ENCODE measurements at places on chromosomes 6 and 20.

DNA sequence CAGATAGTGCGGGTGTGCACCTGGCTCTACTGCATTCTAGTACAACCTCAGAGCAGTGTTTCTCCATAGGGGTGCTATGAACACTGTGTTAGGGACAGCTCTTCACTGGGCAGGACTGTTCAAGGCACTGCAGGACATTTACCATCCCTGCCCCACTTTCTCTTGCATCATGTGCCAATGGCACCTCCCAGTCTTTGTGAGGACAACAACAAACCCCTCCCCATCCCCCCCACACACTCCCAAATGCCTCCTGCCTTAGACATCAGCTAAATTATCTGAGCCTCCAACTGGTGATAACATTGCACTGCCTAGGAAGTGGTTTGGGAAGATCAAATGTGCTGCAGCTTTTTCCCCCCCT lies 98.9 kb downstream of the FYN start:
- no peak for DNase-seq

DNA sequence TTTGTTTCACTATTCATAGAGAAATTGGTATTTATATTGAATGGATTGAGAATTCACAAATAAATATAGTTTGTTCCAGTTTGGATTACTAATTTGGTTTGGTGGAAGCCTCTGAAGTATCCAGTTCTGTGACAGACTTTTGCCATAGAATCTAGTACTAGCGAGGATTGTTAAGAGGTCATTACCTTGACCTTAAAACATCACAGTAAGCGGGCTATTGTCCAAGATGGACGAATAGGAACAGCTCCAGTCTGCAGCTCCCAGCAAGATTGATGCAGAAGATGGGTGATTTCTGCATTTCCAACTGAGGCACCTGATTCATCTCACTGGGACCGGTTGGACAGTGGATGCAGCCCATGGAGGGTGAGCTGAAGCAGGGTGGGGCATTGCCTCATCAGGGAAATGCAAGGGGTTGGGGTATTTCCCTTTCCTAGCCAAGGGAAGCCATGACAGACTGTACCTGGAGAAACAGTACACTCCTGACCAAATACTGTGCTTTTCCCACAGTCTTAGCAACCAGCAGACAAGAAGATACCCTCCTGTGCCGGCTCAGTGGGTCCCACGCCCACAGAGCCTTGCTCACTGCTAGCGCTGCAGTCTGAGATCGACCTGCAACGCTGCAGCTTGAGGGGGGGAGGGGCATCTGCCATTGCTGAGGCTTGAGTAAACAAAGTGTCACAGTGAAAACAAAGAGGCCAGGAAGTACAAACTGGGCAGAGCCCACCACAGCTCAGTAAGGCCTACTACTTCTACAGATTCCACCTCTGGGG lies 66.4 kb upstream of the NEDD9 start:
- DNase-seq, result no peak

GRCh38 chr6:12482386-12483375 lies 192.5 kb downstream of the EDN1 start:
- DNase-seq, result no peak

- no peak for DNase-seq
Observed at GRCh38 chr6:107408714-107409113, 50.6 kb downstream of the PDSS2 start.

DNA sequence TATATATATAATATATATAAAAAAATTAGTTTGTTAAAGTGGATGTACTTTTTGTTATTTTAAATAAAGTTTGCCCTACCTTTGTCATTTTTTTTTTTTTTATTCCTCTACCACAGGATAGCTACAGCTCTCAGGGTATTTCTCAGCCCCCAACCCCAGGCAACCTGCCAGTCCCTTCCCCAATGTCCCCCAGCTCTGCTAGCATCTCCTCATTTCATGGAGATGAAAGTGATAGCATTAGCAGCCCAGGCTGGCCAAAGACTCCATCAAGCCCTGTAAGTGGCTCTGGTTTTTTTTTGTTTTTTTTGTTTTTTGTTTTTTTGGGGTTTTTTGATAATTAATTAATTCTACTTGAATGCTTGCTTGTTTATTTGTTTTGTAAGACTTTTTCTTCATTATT lies 148.6 kb downstream of the TMEM242 start:
- DNase-seq, result no peak

GRCh38 chr20:43191946-43192863 lies 2.5 kb upstream of the PTPRT start:
- DNase-seq, result no peak

- no peak for DNase-seq
Observed at GRCh38 chr6:26484161-26484560, 15.9 kb upstream of the BTN1A1 start.

GRCh38 chr6:110530671-110531070 lies 54.3 kb upstream of the SLC22A16 start:
- no peak for DNase-seq

DNA sequence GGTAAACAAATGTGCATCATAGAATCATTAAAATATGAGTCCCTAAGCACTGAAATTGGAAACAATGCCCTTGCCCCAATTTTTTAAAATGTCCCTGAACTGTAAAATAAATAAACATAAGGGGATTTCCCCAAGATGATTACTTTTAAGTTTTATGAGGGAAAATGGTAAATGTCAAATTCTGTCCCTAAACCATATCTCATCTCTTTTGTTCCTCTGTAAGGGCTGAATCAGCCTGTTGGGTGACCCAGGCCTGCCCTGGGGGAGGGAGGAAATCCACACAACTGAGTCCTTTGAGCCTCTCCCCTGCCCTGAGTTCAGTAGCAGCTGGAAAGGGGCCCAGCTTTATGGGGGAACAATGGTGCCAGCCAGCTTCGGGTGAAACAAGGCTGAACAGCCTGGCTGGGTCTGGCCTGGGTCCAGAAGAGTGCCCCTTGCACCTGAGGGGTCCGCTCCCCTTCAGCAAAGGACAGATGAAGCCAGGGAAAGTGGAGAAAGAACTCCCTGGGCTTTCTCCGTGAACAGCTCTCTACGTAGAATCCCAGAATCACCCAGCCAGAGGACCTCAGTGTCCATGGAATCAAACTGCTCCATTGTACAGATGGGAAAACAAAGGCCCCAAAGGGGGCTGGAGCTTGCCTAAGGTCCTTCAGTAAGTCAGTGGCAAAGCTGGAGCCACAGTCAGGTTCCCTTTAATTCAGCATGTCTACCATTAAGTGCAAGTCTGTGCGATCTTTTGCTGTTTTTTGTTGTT lies 28.2 kb upstream of the ITCH start:
- no peak for DNase-seq

GRCh38 chr6:72524011-72524645 lies 97.7 kb upstream of the KCNQ5 start:
- no peak for DNase-seq

GRCh38 chr6:61711849-61712248 lies 574.2 kb downstream of the KHDRBS2 start:
- DNase-seq, result no peak

DNA sequence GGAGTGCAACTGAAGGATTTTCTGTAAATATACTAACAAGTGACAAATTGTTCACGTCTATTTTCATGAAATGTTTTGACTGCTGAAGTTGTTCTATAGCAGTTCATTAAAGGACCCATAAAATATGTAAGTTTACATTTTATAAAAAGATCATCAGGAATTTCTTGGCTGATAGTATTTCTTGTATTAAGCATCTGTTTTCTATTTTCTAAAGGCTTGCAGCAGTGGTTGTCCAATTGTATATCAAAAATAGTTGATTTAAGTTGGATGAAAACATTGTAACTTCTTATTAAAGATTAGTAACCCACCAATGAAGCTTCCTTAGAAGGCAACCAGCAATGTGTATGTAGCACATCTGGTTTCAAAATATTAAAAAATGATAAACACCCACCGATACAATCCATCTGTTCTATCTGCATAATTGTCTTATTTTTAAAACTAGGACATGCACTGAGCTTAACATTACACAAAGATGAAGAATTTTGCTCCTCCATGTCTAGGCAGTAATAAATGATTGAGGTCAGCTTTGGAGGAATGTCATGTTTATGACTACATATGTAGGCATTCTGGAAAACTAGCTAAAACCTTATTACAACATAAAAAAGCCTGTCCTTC lies 301.3 kb upstream of the TCF21 start:
- no peak for DNase-seq

- DNase-seq, result no peak
Observed at GRCh38 chr20:50379049-50379990, 130.9 kb upstream of the PTPN1 start.

GRCh38 chr6:41623330-41623729 lies 14.9 kb upstream of the MDFI start:
- DNase-seq, result no peak

- no peak for DNase-seq
Observed at GRCh38 chr6:166466178-166467122, 83.7 kb upstream of the MPC1 start.

DNA sequence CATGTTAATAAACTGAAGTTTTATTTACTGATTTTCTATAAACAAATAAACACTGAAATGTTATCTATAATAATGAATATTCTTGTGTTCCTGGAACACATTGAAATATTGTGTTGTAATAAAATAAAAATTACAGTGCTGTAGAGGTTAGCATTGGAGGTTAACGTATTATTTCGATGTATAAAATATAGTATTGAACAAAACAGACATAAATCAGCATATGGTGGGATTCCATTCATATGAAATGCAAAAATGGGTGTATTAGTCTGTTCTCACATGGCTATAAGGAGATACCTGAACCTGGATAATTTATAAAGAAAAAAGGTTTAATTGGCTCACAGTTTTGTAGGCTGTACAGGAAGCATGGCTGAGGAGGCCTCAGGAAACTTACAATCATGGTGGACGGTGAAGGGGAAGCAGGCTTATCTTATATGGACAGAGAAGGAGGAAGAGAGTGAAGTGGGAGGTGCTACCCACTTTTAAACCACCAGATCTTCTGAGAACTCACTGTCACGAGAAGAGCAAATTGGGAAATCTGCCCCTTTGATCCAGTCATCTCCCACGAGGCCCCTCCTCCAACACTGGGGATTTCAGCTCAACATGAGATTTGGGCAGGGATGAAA lies 24.6 kb upstream of the BMP6 start:
- no peak for DNase-seq

- no peak for DNase-seq
Observed at GRCh38 chr6:11307226-11307625, 74.8 kb upstream of the NEDD9 start.

DNA sequence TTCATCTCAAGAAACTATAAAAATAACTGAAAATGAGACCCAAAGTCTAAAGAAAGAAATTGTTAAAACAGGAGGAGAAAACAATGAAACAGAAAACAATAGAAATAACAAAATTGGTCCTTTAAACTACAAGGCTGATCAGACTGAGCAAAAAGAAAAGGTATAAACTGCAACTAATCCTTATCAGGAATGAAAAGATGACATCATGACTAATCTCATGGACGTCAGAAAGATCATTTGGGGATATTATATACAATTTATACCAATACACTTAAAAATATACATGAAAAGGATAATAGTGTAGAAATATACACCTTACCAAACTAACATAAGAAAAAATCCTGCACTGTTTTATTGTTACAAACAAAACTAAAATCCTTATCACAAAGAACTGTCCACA lies 315.6 kb downstream of the TAF4 start:
- no peak for DNase-seq

GRCh38 chr6:37190159-37190535 lies 20.2 kb downstream of the PIM1 start:
- no peak for DNase-seq

DNA sequence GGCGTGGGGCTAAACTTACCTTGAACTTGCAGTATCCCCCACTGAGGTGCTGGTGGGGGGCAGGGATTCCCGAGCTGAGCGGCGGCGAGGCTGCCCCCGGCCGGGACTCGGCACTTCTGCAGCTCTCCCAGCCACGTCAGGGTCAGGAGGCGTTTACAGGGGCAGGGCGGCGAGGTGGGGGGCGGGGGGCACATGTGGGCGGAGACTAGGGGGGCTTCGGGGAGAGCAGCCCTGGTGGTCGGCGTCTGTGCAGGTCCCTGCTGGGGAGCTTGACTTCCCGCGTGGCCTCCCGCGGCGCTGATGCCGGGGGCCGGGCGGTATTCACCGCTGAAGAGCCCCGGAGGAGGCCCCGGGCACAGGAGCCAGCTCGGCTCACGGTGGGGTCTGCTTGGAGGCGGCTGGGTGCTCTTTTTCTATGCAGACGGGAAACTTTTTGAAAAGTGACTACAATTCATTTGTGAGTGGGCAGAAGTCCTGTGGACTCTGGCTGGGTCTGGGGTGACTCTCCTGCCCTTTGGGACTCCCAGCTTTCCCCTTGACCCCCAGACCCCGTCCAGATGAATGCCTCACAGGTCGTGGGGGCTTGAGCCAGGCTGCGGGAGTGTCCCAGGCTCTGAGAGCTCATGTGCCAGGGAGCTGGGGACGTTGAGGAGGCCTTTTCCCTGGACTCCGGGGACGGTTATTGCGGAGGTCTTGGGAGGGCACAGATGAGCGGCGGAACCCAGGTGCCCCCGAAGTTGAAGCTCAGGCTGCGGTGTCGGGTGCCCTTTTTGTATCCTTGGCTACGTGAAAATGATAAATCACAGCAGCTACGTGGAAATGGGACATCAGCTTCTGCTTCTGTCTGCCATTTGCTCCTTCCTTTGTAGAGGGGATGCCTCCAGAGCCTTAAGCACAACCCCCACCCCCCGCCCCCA lies 75.9 kb upstream of the GATA5 start:
- DNase-seq, result no peak

DNA sequence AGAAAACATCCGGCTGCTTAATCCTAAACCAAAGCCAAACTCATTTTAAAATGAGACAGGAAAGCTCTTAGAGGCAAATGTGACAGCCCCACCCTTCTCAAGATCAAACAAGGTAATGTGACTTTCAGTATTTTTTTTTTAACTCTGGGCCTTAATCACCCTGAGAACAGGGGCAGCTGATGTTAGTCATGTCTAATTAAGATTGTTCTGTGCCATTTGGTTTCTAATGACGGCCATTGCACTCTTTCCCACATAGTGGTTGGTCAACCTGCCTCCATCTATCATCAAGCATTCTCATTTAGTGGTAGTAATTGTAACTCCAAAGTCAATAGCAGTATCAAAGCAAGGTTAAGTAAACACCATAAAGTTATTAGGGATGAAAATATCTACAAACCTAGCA lies 191.6 kb upstream of the EXOC2 start:
- DNase-seq, result no peak

- DNase-seq, result no peak
Observed at GRCh38 chr6:132096996-132097395, 145.8 kb upstream of the CCN2 start.

- DNase-seq, result no peak
Observed at GRCh38 chr6:30494291-30494861, 5.1 kb downstream of the HLA-E start.

- no peak for DNase-seq
Observed at GRCh38 chr20:33589059-33589458, 73.1 kb upstream of the C20orf144 start.

DNA sequence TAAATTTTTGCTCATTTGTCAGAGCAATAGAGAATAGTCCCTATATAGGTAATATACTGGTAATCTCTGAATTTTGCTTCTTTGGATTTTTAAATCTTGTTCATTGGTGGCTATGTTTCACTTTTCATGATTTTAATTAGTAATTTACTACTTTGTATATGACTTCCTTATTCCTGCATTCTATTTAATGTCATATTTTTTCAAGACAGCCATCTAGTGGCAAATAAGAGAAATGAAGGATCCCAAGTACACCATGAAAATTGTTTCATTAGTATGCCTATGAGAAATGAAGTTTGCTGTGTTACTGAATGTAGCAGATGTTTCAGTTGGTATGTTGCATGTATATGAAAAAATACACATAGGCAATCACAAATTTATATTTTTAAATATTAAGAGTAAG lies 82.4 kb downstream of the ZNF292 start:
- no peak for DNase-seq

Measured in activated CD4-positive, alpha-beta T cell treated with anti-CD3 and anti-CD28 coated beads, Interleukin-2, amount 50 U/mL, for 1 hour (primary cell).